ENCODE measurements at places on chromosomes 2 and 18.

DNA sequence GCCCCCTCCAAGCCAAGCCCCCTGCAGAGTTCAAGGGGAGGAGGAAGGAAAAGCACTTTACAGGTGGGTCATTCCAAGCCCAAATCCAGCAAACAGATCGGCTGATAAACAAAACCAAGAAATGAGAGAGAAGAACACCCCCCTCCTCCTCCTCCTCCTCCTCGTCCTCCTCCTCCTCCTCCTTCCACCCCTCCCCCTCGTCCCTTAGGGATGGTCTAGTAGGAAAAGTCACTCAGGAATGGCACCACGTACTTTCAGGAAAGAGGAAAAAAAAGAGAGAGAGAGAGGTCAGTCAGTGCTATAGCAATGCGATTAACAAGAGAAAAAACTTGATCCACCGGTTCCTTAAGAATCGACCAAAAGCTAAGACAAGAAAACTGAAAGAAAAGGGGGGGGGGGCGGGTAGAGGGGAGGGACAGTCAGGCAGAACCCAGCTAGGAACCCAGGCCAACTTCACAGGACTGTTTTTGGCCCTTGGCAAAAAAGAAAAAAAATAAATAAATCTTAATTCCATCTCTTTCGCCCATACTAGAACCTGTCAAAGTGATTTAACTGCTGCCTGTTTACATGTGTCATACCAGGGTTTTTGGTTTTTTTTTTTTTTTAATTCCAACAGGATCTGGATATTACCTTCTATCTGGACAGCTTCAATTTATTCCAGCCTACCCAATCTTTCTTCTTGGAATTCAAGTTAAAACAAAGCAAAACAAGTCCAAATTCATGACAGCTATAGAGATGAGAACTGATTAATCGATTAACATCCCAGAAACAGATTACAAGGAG lies 906 bp downstream of the IKZF2 start:
- DNase-seq: peak; percentile 60

GRCh38 chr2:75719616-75720015 lies 8.9 kb upstream of the GCFC2 start:
- no peak for DNase-seq

DNA sequence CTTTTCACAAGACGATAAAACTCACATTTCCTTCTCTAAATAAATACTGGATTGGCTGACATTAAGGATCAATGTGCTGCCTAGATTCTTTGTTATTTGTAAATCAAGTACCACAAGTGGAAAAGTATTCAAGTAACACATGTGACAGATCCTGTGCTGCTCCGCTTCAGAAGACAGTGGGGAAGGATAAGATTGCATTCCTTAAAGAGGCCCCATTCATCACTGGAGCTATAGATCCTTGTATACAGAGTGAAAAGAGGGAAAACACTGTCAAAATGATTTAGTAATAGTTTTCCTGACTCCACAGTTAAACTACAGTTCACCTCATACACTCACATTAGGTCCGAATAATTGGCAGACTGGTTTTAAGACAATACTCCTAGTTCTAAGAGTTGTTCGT lies 108.0 kb upstream of the CSRNP3 start:
- DNase-seq: no peak

- no peak for DNase-seq
Measured at GRCh38 chr18:24427484-24427883, 1.0 kb downstream of the IMPACT start.

DNA sequence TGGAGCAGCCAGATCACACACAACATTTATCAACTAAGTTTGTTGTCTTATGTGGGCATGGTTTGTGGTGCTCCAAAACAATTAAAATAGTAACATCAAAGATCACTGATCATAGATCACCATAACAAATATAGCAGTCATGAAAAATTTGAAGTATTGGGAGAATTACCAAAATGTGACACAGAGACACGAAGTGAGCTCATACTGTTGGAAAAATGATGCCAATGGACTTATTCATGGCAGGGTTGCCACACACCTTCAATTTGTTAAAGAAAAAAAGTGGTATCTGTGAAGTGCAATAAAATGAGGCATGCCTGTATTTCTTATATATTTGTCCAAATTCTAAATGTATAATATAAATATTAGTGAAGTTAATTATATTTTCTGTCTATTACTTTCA lies 42.9 kb upstream of the CABYR start:
- no peak for DNase-seq

DNA sequence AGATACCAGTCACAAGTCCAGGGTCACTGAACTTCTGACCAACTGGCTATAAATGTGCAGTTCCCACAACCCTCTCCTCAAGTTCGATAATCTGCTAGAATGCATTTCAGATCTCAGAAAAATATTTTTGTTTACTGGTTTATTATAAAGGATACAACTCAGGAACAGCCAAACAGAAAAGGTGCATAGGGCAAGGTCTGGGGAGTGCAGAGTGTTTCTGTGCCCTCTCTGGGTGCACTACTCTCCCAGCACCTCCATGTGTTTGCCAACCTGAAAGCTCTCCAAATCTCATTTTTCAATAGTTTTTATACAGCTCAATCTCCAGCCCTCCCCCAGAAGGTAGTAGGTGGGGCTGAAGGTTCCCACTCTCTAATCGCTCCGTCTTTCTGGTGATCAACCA lies 85.2 kb downstream of the SKA1 start:
- DNase-seq: no peak

DNA sequence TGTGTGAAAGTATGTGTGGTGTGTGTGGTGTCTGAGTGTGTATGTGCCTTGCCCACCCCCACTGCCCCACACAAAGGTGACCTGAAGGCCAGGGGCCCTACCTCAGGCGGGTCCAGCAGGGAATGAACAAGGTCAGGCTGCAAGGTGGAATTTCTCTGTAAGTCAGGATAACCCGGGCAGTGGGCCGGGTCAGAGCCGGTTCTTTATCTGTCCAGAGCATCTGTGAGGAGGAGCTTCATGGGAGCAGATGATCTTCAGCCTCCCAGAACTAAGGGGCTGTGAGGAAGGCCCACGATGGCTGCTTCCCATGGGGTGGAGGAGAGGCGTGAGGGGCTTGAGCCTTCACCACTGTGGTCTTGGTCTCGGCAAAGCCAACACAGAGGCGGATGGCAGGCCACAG lies 150.3 kb downstream of the TFCP2L1 start:
- no peak for DNase-seq

- DNase-seq: no peak
Measured at GRCh38 chr18:69538849-69539248, 138.2 kb downstream of the DOK6 start.

GRCh38 chr2:148739454-148740105 lies 95.0 kb downstream of the EPC2 start:
- no peak for DNase-seq

GRCh38 chr18:8493141-8493540 lies 116.1 kb upstream of the RAB12 start:
- no peak for DNase-seq

- DNase-seq: peak; percentile 18
Measured at GRCh38 chr2:172772633-172773032, 37.0 kb downstream of the RAPGEF4 start.

GRCh38 chr2:96143231-96143847 lies 1.9 kb downstream of the DUSP2 start:
- DNase-seq: no peak

GRCh38 chr18:6326566-6326965 lies 88.1 kb downstream of the L3MBTL4 start:
- no peak for DNase-seq

DNA sequence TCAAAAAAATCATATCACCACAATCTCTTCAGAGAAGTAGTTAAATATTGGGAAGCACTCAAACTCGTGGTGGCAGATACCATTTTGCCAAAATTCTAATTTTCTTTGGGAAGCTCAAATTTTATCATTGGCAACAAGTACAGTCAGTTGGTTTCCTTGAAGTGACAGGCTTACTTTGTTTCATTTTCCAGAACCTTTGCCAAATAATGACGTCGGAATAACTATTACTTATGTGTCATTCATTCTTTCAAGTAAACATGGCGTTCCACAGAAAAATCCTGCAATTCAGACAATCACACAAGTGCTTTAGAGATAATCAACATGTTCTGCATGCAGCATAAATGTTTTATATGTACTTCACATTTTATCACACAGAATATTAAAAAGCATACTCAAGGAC lies 5.4 kb downstream of the TTLL4 start:
- no peak for DNase-seq
